ENCODE measurements at places on chromosomes 12 and 14.

DNA sequence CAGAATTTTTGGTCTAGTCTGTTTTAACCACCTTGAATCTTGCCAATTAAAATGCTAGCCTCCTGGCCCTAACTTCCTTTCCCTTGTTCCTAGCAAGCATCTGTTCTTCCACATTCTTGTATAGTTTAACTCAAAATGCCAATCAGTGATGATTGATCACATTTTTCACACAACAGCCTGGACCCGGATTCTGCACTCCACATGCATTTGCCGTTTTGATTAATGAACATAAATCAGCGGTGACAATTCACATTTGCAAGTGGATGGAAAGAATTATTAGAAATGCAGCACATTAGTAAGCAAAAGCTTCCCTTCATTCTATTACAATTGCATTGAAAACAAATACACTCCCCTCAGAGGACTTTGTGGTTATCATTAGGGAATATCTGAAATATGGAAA is 83.4 kb downstream of the PDZRN4 start:
- DNase-seq, result no peak

GRCh38 chr14:67166450-67166853 is 22.8 kb upstream of the GARIN2 start:
- DNase-seq, result peak; percentile 57

GRCh38 chr12:95859947-95860850 is 1.4 kb downstream of the SNRPF start:
- DNase-seq, result no peak

DNA sequence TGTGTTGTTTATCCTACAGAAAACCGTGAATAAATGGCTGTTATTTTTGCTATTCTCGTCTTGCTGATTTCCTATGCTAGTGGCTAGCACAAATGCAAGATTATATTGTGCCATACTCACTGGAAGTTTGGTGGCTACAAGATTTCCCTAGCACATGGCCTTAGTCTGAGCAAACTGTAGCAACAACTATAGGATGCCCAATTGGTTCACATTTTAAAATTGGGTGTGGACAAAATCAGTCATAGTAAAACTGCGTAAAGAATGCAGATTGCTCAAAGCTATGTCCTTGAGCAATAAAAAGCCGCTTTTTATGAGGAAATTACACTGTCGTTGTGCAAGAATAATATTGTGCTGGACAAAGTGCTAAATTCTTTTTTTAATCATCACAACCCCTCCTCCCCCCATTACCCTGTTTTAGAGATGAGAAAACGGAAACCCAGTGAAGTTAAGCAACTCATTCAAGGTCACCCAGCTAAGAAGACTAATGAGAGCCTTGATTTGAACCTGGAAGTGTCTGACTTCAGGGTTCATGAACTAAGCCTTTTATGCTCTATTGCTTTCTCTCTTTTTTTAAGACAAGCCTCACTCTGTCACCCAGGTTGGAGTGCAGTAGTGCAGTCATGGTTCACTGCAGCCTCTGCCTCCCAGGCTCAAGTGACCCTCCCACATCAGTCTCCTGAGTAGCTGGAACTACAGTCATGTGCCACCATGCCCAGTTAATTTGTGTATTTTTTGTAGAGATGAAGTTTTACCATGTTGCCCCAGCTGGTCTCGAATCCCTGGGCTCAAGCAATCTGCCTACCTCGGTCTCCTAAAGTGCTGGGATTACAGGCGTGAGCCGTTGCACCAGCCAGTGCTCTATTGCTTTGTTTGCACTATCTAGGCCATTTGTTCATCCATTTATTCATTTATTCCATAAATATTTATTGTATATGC is 73.6 kb downstream of the SRGAP1 start:
- peak; percentile 99 for DNase-seq

- no peak for DNase-seq
Measured at GRCh38 chr12:4293966-4294505, 20.5 kb downstream of the CCND2 start.
